ENCODE measurements at places on chromosomes 7 and 10.

GRCh38 chr7:47648275-47648925 lies 66.5 kb upstream of the TNS3 start:
- DNase-seq: no peak

GRCh38 chr7:138903186-138903820 lies 77.9 kb downstream of the KIAA1549 start:
- DNase-seq: no peak

DNA sequence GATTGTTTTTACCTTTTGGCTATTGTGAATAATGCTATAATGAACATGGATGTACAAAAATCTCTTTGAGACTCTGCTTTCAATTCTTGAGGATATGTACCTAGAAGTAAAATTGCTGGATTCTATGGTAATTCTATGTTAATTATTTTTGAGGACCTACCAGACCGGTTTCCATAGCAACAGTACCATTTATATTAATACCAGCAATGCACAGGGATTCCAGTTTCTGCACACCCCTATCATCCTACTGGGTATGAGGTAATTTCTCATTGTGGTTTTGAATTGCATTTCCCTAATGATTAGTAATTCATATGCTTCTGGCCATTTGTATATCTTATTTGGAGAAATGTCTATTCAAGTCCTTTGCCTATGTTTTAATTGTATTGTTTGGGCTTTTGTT lies 9.9 kb upstream of the PPP1R9A start:
- no peak for DNase-seq

GRCh38 chr10:103820101-103821062 lies 35.0 kb downstream of the SH3PXD2A start:
- DNase-seq: no peak

DNA sequence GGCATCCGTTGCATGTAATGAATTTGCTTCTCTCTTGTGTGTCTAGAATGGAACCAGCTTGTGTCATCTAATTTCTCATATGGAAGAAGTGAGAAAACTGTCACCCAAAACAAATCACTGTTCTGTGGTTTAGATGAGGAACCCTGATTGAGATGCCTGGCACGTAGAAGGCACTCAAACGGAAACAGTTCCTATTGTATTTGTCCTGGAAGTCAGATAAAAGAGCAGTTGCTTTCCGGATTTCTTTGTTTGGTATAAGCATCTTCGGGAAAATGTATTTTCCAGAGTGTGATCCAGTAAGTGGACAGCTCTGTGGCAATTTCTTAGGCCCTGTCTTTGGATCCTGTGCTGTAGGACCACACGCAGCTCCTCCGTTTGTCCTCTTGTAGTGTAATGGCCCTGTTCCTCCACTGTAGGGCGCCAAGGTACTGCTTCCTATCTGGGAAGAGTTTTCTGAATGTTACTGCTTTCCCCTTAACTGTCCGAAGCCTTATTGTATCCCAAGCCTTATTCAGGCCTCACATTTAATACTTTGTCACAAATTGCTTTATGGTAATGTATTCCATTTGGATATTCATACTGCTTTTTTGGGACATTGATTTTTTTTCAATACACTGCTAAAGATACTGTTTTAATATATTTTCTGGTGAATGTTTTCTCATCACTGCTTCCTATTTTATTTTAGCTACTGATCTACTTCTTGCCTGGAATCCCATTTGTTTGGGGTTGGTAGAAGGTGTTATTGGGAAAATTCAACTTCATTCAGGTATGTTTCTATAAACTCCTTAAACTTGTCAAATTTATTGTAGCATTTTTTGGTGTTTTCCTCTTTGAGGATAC lies 24.8 kb downstream of the INPP5F start:
- DNase-seq: peak; percentile 63

- no peak for DNase-seq
Observed at GRCh38 chr7:158531661-158532060, 56.0 kb downstream of the PTPRN2 start.

DNA sequence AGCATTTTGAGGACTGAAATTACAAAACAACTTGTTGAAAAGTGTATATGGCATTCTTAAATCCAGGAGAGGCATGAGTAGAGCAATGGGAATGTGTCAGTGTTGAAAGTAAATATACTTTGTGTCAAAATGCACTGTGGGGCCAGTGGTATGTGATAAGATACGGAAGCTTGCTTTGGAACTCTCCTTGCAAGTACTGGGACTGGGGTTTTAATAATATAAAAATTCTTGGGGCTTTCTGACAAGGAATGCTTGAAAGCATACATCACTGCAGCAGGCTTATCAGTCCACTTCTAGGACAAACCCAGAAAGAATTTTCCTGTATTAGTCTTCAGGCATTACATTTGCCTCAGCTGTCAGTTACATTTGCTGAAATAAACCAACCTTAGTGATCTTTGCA lies 472.8 kb upstream of the FZD8 start:
- DNase-seq: no peak

- no peak for DNase-seq
Observed at GRCh38 chr7:147516391-147516790, 1074.2 kb upstream of the C7orf33 start.

GRCh38 chr7:73983437-73984164 lies 44.4 kb upstream of the ELN start:
- no peak for DNase-seq

GRCh38 chr10:31884386-31884785 lies 44.2 kb downstream of the ARHGAP12 start:
- no peak for DNase-seq

- DNase-seq: no peak
Observed at GRCh38 chr10:48448796-48449195, 142.3 kb downstream of the MAPK8 start.

DNA sequence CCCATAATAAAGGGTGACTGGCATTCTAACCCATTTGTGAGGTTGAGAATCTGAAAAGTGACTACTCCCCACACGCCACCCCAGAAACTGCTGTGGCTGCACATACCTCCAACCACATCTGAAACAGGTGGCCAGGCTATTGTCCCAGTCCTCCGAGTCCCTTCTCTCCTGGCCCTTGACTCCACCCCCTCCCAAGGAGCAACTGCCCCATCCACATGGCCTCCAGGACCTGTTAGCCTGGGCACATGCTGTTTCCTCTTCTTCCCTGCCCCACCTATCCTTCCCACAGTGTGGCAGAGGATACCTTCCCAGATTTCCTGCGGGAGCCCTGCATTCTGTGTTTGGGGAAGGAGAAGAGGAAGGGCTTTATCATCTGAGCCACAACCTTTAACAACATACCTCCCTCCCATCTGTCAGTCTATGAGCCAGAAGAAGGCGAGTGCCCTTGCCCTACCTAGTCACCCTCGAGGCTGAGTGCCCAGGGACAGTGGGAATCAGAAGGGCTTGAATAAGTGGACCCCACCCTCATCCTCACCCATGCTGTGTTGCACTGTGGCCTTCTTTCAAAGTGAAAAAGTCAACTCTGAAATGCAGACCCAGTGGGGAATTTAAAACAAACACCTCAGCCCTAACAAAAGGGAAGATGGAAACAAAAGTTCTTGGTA lies 11.9 kb downstream of the STEAP1B start:
- peak; percentile 90 for DNase-seq

DNA sequence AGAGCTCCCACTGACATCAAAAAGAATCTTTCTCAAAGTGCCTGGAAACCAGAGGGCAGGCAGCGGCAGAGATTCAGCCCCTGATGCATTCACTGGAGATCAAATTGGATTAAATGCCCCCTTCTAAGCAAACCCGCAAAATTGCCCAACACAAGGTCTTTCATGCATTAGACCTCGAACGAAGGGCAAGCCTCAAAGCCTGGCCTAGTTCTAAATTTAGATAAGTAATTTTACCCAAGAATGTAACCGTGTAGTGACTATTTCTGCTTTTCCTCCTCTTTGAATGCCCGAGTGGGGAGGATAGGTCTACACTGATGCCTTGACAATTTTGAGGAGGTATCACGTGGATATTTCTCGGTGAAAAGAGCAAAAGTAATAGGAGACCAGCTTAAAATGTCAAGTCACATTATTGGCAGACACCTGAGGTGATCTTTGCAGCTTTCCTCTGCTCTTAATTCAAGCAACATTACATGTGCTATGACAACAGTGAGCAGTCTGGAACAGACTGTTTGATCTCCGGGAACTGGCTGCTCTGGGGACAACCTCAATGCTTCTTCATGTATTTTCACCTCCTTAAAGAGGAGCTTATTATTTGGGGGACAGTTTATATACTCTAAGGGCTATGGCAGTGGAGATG lies 1263.5 kb upstream of the AUTS2 start:
- no peak for DNase-seq

GRCh38 chr7:97116308-97116707 lies 1.2 kb upstream of the SDHAF3 start:
- DNase-seq: no peak

DNA sequence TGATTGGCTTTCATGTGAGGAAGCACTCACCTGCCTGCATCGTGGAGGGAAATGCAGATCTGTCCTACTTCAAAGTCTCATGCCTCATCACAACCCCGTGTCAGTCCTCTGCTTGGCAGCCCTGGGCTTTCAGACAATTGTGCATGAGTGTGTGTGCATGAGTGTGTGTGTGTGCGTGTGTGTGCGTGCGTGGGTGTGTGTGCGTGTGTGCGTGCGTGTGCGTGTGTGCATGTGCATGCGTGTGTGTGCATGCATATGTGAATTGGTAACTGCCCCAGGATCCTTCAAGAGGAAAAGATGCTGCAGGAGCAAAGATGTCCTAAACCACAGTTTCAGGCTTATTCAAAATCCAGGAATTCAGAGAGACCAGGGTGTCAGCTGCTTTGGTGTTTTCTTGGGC lies 71.3 kb downstream of the LANCL2 start:
- DNase-seq: no peak

GRCh38 chr7:22821702-22822485 lies 755 bp downstream of the TOMM7 start:
- DNase-seq: no peak

Data from MM.1S (cell line).